GM19239 (cell line): ENCODE measurements at places on chromosomes 2 and 18.

DNA sequence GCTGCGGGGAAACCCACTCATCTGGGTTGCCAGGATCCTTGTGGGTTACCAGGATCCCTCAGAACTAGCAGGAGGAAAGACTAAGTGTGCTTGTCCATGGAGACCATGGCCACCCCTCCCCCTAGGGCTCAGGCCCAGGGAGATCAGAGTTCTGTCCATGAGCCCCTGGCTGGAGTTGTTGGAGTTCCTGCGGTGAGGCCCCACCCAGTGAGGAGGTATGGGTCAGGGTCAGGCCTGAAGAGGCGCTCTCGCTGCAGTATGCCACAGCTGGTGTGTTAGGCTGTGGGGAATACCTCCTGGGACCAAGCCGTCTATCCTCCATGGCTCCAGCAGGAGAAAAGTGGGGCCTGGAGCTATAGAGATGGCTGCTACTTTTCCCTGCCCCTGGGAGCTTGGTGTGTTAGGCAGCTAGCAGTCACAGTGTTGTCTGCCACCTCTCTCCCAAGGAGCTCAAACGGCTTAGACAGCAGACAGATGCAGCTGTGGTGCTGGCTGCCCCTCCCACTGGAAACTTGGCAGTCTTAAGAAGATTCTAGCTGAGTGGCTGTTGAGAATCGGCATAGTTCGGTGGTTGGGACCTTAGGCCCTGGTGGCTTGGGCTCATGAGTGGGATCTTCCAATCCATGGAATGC, 240.3 kb upstream of the CELF4 start:
- no peak for DNase-seq

GRCh38 chr18:24988253-24988840, 363.6 kb downstream of the ZNF521 start:
- DNase-seq = no peak

- no peak for DNase-seq
These were observed 49.2 kb upstream of the SMAD2 start for GRCh38 chr18:47979611-47980200.

DNA sequence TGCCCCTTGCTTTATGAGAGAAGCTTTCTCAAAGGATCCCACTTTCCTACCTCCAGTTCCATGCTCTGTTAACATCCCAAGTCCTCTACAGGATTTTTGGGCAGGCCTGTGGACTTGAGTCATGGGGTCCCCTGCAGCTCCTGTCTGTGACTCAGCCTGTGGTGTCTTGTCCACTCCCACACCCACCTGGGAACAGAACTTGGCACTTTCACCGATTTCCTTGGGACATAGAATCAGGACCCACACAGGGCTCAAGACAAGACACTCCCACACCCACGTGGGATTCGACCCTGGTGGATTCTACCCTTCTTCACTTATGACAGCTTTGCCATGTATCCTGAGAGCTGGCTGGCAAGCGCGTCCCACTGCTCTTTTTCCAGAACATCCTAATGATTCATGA, 30.7 kb upstream of the HDAC4 start:
- no peak for DNase-seq

- no peak for DNase-seq
These were observed 35.1 kb upstream of the SLC14A1 start for GRCh38 chr18:45688833-45689232.

GRCh38 chr2:61970807-61971556, 65.5 kb downstream of the COMMD1 start:
- no peak for DNase-seq

GRCh38 chr2:157596992-157597681, 31.5 kb downstream of the ACVR1C start:
- DNase-seq = peak; percentile 22

DNA sequence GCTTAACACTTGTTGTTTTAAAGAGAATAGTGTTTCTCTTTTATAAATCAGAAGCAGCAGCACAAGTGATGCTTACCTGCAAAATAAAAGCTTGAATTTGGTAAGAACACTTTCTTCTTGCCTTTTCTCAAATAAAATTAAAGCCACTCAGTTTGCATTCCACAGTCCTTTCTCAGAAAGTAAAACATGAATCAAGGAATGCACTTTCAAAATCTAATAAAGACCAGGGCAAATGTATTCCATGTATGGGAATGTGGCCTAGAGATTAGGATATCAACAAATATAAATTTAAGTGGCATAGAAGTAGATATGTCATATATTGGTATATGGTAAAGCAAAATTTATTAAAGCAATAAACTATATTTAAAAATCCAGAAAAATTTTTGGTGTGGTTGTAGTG, 352.8 kb downstream of the THSD7B start:
- no peak for DNase-seq

DNA sequence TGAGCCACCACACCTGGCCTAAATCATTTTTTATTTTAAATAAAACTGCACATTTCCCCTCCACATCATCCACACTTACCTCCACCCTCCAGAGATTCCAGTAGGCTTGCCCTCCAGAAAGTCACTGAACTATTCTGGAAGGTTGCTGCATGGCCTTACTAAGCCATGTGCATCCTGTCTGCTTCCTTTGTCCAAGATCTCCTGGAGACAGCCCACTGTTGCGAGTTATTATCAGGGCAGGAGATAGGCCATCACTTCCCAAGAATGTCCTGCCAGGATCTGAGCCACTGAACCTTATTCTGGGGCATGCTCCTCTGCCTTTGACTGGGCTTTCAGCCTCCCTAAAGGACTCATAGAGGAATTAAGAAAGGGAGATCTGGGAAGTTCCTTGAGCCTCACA, 26.8 kb downstream of the CCDC68 start:
- DNase-seq = no peak

- DNase-seq = no peak
These were observed 674.0 kb downstream of the PLCL1 start for GRCh38 chr2:198478361-198478760.
